GM12892 (cell line): ENCODE measurements at places on chromosomes 11 and 22.
A peak's percentile ranks its signal among the peaks of the same experiment; 100 is the strongest.

DNA sequence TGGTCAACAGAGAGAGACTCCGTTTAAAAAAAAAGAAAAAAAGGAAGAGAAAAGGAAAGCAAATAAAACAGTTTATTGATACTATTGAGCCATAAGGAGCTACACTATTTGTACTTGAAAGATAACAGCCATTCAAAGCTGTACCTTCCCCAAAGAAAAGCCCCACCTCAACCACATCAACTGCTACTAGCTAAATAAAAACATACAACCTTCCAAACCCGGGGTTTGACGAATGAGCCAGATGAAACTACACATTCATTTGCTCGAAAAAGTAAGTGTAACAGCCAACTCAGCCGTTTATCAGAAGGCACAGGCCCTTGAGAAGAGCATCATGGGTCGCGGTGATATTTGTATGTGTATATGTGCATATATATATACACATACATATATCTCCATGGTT is 78.4 kb downstream of the SIK3 start:
- no peak for DNase-seq

DNA sequence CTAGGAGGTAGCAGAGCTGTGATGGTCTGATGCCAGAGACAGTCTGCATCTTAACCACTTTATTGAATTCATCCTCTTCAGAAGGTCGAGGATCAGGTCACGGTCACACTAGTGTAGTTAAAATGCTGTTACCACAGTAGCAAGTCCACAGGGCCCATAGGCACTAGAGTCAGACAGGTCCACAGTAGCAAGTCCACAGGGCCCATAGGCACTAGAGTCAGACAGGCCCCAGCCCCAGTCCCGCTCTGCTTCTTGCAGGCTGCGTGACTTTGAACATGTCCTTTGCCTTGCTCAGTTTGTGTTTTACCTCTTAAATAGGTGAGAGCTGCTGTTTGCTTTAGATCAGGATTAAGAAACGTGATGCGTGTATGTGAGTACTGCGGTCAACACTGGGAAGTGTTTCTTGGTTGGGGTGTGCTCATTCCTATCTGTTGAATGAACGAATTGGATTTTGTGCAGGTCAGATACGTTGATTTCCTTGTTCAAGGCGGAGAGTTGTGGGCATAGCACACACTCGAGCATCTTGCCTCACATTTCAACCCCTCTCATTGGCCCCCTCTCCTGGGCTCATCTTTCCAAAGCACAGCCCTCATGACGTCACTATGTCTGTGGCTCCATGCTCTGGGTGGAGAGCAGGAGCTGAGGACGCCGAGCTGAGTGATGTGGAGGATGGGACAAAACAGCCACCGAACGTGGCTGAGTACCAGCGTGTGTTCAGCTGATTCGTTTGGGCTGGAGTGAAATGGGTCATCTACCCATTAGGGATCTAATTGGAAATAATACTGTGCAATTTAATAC is 191.7 kb downstream of the TBC1D22A start:
- DNase-seq: no peak

DNA sequence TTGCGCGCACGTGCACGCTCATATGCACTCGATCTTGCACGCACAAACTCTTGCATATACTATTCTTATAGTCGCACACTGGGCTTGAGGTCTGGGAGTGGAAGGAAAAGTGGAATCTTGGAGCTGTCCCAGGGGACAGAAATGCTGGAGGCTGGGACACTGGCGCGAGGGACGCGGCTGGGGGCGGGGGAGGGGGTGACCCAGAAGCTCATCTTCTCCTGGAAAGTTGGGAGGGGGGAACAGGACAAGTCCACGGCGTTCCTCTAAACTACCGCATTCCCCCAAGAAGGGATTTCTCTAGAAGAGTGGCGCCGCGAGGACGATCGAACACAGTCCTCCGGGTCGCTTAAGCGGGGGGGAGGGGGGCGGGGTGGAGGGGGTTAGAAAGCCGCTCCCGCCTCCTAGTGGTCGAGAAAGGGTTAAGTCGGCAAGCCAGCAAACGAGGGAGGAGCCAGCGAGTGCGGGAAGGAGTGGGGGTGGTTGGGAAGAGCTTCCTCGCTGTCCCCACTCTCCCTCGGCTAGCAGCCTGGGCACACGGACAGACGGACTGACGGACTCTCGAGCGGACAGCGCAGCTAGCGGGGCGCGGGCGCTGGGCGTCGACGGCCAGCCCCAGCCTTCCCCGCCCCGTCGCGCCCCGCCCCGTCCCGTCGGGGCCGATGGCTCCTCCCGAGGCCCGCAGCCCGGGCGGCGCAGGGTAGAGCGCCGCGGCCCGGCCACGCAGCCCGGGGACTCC is at the start of gene RTN4RL2:
RTN4RL2 (plus strand) TSS at position 507 of the 736 bp plus-strand sequence. CDS start 338 bp downstream, outside the sequence.
- DNase-seq: peak; percentile 80

- no peak for DNase-seq
Measured at GRCh38 chr11:16111690-16112089, 244.7 kb downstream of the SOX6 start.

DNA sequence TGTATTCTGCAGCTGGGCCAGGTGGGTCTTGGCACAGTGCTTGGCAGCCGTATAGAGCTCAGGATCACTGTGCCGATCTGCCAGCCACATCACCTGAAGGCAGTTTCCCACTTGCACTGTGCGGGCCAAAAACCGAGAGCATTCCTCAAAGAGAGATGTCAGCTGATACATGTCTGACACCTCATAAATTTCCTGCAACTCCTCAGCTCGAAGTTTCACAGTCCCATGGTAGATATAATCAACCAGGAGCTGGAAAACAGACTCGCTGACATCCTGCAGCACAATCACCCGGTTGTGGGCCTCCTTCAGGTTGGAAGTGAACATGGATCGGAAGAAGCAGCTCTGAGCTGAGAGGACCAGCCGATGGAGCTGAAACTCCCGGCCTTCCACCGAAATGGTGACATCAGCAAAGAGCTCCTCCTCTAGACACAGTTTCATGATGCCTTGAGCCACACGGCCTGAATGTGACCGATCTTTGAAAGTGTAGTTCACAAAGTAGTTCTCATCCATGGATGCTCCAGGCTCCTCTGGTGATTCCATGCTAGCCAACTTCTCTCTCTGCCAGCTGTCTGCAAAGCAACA is 1.2 kb downstream of the KBTBD4 start:
- DNase-seq: no peak

GRCh38 chr11:71332046-71332445 is 79.7 kb upstream of the SHANK2 start:
- no peak for DNase-seq
